ENCODE measurements at places on chromosomes 5 and 9.
A peak's percentile ranks its signal among the peaks of the same experiment; 100 is the strongest.

DNA sequence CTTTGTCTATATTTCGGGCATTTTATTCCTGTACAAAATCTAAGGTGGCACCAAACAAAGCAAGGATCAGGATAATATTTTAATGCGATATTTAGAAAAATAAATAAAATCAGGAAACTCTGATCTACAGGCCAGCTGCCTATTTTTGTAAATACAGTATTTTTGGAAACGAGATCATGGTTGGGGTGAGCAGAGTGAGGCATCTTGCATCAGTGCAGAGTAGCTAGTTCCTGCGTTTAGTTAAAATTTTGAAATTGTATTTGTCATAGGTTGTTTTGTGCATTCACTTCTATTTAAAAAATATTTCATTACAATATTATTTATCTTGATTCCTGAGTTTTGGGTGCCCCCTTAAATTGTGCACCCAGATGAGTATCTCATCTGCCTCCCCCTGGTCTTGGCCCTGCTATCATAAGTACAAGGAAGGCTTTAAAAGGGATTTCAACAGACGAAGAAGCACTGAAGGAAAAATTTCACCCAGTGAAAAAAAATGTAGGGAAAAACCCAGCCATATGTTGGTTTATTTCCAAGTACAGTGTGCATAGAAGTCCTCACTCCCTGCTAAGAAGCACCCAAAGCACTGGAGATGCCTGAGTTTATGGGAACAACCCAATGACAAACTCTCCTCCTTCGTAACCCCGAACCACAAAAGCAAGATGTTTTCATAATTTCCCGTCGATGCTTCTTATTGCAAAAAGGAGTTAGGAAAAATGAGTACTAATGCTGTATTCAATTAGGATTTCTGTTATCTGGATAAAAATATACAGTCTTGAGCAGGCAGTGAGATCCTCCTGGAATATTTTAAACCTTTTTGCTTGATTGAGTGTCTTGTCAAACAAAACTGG, 304.7 kb upstream of the CLINT1 start:
- DNase-seq, result no peak

DNA sequence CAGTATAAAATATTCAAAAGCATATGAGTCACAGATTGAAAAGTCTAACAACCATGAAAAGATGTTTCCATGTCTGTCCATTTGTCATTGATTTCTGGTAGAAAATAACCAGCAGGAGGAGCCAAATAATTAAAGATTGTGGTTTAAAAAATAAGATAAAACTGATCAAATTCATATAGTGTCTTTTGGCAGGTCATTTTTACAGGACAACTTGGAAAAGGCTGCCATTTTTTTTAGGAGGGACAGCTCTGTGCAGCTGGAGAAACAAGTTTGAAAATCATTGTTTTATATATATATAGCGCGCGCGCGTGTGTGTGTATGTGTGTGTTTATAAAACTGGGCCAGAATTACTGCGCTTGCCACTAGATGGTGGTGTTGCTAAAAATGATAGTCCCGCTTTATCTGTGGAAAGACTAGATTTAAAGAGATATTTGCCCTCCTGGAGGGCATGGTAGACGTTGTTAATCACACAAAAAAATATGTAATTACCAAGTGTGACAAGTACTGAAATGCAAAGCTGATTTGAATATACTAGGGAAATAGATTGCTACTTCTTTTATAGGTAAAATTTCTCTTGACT, 1.3 kb upstream of the TRMO start:
- DNase-seq, result peak; percentile 73

DNA sequence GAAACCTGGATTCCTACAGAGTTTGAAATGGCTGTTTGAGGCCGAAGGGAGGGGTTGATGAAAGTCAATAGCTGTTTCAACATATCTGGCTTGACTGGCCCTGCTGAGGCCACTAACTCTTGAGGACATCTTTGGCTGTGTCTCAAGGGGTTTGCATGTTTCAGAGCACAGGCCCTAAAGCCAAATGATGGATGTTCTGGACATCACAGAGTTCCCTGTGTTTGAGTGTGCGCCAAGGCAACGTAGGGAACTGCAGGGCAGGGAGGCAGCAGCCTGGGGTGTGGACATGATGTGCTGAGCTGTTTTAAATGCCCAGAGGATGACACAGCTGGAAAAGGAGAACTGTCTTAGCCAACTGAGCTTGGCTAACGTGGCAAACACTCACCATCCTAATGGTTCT, 89.6 kb downstream of the RAPGEF1 start:
- DNase-seq, result no peak

DNA sequence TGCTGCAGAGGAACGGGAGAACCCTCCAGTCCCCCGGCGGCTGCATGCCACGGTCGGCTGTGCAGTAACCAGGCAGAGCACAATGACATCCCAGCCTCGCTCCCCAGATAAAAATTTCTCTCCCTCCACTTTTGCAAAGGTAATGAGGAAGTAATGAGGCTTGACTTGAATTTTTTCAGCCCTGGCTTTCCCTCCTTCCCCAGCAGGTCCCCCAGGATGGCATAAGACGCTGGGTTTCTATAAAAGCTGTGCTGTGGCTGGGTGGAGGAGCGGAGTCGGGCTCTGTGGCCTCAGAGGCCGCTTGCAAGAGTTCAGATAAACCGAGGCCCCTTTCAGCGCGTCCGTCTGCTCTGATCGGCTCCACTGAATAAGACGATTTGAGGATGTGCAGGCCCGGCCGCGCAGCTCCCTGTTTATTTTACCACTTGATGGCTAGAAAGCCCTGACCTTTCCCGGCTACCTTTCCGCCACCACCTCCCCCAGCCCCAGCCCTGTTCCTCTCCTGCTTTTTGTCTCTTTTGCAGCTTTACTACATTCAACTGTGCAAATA, 351.9 kb upstream of the IRX2 start:
- DNase-seq, result no peak

DNA sequence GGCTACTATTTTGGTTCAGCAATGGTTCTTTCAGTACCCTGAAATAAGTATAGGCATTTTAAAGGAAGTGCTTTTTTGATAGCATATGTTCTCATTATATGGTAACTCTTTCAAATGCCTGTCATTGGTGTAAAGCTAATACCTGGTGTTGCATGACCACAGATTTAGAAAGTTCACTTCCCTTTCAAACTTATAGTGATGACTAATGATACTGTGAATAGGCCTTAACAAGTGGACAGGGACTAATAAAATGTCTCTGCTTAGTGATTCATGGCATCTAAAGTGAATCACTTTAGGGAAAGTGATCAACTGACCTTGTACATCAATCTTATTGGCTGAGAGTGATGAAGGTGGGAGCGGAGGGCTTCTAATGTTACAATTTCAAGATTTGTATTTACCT, 21.6 kb downstream of the MRPL22 start:
- DNase-seq, result no peak

GRCh38 chr5:35308421-35308820, 78.1 kb upstream of the PRLR start:
- DNase-seq, result no peak

DNA sequence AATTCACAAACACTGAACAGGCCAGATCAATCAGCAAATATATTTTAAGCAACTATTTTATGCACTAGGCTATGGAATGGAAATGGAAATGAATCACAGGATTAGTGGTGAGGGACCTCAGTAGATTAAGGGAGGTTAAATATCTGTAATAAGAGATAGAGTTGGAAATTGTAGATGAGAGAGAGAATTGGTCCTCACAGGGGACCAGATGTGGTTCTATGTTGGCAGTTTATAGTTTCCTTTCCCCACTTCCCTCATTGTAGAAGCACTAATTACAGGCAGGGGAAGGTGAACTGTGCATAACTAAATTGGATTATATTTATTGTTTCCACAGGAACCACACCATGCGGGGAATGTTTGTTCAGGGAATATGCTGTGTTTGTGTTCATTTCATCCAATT, 496.2 kb downstream of the ARHGEF28 start:
- no peak for DNase-seq

DNA sequence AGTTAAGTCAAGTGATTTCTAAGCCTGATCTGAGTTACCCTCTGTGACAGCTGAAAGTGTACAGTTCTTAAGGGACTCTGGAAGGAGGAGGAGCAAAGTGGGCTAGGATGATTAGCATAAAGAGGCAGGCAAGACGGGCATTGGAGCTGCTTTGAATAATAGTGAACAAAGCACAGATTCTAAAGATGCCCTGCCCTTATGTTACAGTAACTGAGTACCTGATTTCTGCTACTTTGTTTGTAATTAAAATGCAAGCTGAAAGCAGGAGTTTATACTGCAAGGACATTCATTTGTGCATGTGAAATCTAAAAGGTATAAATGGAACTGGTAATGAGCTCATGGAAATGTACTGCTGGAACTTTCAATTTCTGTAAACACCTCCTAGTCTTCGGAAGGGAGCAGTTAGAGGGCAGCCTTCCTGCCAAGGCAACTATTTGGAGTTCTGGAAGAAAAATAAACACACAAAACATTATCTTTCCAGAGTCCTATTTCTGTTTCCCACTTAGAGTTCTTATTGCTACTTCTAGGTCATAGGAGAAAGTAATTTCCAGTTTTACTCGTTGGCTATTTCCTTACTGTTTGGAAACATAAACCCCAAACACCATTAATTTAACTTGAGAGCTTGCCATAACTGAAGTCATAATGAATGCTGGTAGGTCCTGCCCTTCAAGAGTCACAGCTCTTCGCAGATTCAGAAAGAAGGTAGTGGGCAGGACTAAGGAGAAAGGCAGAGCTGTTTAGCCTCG, at the start of gene RANBP3L:
RANBP3L (minus strand) TSS at position 45 of the 746 bp plus-strand sequence. CDS start 486 bp downstream, outside the sequence.
- DNase-seq, result no peak

- DNase-seq, result no peak
Measured at GRCh38 chr9:8660383-8660782, 860.8 kb upstream of the DMAC1 start.

DNA sequence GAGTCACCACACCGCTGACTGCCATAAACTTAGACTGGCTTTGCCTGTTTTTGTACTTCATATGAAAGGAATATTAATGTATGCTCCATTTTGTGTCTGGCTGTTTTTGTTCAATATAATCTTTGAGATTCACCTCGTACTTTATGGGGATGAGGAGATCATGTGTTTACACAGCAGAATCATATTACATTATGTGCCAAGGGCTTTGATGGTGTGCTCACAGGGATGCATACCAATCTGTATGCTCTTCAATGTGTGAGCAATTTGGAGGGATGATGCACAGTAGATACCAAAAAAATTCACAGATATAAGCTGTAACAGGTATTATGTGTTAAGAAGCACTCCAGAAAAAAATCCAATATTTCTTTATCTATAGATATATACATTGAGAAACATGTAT, 113.7 kb downstream of the GABRB2 start:
- DNase-seq, result no peak

- no peak for DNase-seq
Measured at GRCh38 chr9:26457151-26457550, 435.5 kb downstream of the CAAP1 start.

DNA sequence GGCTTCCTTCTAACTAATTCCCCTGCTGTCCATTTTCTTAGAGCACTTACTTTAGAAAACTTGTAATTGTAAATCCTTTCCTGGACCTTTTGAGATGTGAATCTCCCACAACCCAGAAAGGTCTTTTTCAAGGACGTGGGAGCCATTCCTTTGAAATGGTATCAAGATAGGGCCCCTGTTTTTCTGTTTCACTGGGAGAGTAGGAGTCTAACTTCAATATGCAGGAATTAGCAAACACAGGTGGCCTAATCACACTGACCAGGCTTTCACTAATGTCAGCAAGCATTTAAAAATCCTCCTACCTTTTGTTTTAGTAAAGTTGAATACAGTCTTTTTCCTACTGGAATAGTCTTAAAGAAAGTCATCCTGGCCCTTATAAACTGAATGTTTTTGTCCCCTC, 558.3 kb downstream of the PTPRD start:
- no peak for DNase-seq

- no peak for DNase-seq
Measured at GRCh38 chr9:134171316-134172197, 7.2 kb upstream of the RNU6ATAC start.

- no peak for DNase-seq
Measured at GRCh38 chr5:171612749-171613148, 172.9 kb upstream of the SMIM23 start.

GRCh38 chr9:136826703-136827582, 15.3 kb upstream of the AJM1 start:
- DNase-seq, result no peak

GRCh38 chr5:105812304-105812703, 1858.4 kb downstream of the EFNA5 start:
- no peak for DNase-seq

- DNase-seq, result no peak
Measured at GRCh38 chr5:179326122-179326927, 18.9 kb downstream of the ADAMTS2 start.

GRCh38 chr5:53397141-53397757, 83.2 kb upstream of the FST start:
- DNase-seq, result no peak

- DNase-seq, result no peak
Measured at GRCh38 chr9:17509151-17509550, 69.7 kb upstream of the SH3GL2 start.

- DNase-seq, result no peak
Measured at GRCh38 chr9:68887232-68887631, 126.7 kb downstream of the PRKACG start.

DNA sequence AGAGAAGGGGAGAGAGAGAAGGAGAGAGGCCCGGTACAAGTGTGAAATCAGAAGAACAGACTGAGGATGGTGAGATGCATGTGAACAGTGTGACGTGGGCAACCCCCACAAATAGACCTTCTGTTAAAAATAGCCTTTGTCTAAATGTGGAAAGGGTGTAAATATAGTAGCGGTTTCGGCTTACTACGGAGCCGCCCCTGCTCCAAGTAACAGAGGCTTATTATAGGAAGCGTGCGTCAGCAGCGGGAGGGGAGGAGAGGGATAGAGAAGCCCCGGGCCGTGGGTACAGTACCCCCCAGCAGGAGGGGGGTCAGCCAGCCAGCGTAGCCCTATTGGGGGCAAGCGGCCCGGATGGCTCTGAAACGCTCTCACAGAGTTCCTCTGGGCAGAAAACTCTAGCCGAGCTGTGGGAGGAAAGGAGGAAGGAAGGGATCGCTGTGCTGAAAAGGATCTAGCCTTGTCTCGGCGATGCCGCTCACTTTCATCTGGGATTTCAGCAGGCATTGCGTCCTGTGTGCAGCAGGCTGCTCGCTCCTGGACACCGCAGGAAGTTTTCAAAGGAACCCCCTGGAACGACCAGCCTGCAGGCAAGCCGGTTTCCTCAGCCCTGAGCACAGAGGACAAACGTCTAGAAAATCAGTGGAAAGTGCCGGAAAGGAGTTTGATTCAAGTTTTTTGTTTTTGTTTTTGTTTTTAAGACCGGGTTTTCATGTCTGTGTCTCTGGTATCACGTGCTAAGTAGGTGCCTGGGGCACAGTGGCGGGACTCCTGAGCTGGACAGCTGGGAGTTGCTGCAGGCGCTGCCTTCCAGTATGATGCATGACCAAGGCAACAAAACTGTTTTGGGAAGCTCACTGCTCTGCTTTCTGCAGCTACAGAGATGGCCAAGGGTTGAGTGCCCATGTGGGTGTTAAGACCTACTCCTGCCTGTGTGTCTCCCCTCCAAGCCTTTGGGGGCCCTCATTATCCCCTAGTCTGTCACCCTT, 146.6 kb downstream of the SEC61B start:
- DNase-seq, result no peak

GRCh38 chr5:943918-944620, 51.4 kb downstream of the TRIP13 start:
- DNase-seq, result no peak

All from activated T-cell treated with anti-CD3 and anti-CD28 coated beads for 24 hours (primary cell).